ENCODE measurements at places on chromosomes 4 and X.

GRCh38 chr4:128854433-128854832 lies 44.9 kb downstream of the JADE1 start:
- no peak for DNase-seq

- DNase-seq: no peak
Observed at GRCh38 chr4:31107362-31107761, 387.2 kb downstream of the PCDH7 start.

DNA sequence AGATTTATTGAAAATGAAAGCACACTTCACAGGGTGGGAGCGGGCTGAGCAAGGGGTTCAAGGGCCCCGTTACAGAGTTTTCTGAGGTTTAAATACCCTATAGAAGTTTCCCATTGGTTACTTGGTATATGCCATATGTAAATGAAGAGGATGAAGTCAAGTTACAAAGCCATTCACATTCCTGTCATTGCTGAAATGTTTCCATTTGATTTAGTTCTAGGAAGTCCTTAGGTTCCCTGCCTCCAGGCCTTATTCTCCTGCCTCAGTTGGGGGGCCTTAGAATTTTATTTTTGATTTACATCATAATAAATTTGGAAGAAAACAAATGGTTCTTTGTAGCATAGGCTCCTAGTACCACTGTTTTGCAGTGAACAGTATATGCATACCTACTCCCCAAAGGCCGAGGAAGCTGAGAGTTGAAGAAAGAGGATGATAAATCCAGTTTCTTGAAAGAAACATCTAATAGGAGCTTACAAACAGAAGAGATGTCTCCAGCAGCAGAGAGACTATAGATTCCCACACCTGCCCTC lies 31.8 kb downstream of the SERTM2 start:
- DNase-seq: no peak

DNA sequence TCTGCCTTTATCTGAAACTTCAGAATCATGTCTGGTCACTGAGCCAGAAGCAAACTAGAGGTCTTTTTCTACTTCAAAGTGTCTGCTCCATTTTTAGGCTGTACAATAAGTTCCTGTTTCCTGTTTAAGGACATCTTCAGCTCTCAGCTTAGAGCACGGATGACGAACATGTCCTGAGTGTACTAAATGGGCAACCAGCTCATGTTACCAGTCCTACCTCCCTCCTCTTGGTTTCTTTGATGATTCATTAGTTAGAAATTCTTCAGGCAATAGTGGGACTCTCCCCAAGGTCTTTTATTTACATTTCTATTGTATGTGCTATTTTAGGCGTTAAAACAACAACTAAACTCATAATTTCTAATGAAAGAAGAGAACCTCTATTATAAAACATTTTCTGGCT lies 58.0 kb downstream of the ENPEP start:
- DNase-seq: no peak
